ENCODE measurements at places on chromosomes 7 and 10. TPM values are rescaled to one million over a fixed set of nuclear protein-coding genes. Genes with fewer than 3 reads are reported as not detected.

Gene SAP25
- not detected for total RNA-seq

- no peak for DNase-seq
Measured at GRCh38 chr7:4018601-4019316, 663.3 kb upstream of the FOXK1 start.

GRCh38 chr10:35236739-35237138 lies 99.6 kb upstream of the CCNY start:
- no peak for DNase-seq

Gene C7orf57
- total RNA-seq = 2.4 TPM

Gene PCGF6
- total RNA-seq = 11.1 TPM

GRCh38 chr10:983971-984655 lies 4.1 kb upstream of the GTPBP4 start:
- DNase-seq = peak; percentile 22

DNA sequence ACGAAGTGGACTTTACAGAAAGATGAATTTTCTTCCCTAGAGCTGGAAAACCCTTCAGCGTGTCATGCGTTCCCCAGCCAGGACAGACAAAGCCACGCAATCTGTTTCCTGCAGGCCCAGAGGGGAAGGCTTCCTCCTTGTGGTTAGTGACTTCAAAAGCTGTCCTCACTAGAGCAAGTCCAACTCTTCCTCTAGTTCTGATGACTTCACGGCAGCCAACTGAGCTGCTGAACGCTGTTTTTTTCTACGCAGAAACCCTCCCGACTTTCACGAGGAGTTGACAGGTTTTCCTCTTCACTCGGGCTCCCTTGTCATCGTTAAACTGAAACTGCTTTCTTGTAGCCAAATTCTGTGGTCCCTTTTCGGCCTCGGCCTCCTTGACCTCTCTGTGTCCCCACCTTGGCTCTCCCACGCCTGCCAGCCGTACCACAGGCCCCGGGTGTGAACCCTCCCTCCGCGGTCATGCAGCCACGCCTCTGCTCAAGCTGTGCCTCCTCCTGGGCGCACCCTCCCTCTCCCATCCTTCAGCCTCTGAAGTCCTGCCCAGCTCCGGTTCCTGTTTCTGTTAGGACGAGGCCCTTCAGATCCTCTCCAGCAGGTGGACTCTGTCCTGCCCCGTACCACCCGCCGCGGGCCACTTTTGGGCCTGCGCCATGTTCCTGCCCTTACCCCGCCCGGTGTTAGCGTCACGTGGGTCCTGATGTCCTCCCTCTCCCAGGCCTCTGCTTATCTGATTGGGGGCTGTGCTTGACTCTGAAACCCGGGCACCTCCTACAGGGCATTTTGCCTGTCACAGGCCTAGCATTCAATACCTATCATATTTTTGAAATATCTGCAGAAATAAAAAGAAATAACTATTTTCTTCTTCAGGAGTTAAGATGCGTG lies 39.3 kb downstream of the CUX1 start:
- DNase-seq = peak; percentile 74

- DNase-seq = no peak
Measured at GRCh38 chr10:133332936-133333699, 3.6 kb downstream of the CALY start.

Gene AKR1C4
- not detected for total RNA-seq

Gene VWDE
- total RNA-seq = 3.6 TPM

DNA sequence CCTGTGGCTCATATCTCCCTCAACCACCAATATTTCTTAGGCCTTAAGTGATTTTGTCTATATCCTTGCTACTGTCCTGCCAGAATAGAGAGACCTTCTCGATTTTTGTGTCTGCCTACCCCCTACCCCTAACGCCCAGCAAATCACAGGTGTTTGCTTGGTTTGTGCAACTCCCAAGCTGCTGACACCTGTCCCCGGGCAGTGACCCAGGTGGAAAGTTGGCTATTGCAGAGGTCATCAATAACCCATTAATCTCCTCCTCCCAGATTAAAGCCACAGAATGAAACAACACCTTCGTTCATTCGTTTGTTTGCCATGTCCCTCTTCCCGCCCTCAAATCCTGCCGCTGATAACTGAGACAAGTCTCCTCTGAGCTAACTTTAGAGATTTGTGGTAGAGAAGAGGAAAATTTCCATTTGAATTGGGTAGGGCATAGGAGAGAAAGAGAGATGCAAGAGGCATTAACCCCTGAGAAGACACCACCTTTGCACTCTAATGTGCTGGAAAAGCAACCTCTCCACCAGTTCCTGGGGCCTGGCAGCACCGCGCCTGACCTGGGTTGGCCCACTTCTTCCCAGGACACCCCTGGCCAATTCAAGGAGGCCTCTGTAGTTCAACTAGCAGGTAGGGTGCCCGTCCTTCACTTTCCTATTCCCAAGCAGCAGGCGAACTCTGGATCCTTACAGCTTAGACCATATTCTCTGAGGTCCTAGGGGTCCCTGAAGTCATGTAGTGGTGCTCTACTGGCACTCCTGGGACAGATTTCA lies 3.0 kb downstream of the NEUROG3 start:
- DNase-seq = no peak

DNA sequence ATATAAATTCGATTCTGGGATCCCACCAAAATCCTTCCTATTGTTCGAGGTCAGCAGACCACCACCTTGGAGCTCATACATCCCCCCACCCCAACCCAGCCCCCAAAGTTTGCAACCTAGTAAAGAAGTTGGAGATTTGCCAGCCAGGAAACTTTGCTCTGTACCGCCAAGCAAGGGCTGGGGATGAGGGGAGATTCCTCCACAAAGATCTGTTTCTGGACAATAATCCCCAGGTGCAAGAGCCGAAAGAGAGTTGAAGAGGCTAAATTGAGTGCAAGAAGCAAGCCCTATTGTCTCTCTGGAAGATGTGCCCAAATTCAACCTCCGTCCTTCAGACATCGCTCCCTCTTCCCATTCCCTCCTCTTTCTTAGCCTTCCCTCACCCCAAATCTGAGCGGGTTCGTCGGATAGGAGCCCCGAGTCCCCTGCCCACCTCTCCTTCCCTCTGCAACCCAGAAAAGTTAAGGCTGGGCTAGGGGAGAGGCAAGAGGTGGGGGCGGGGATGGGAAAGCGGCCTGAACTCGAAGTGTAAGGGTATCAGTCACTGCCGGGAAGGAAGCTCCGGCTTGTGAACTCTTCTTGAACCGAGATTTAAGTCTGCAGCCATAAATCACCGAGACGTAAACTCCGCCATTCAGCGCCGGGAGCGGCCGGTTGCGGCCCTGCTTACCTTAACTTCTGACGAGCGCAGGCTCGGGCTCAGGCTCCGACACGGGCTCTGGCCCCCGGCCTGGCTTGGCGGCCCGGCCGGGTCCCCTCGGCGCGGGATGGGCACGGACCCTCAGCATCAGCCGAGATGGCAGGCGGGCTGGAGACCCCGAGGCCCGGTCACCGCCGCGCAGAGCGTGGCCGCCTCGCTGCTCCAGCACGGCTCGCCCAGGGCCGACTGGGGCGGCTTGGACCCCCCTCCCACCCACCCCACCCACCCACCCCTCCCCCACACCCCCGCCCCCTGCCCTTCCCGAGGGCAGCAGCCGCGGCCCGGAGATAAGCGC lies 10.8 kb upstream of the HOXA2 start:
- DNase-seq = no peak

- DNase-seq = no peak
Measured at GRCh38 chr7:159160450-159160849, 15.8 kb upstream of the VIPR2 start.

- DNase-seq = peak; percentile 49
Measured at GRCh38 chr10:69644658-69645295, 14.7 kb downstream of the FAM241B start.

- DNase-seq = no peak
Measured at GRCh38 chr7:8362723-8363369, 70.6 kb upstream of the NXPH1 start.

Gene NUB1
- 30.0 TPM for total RNA-seq

DNA sequence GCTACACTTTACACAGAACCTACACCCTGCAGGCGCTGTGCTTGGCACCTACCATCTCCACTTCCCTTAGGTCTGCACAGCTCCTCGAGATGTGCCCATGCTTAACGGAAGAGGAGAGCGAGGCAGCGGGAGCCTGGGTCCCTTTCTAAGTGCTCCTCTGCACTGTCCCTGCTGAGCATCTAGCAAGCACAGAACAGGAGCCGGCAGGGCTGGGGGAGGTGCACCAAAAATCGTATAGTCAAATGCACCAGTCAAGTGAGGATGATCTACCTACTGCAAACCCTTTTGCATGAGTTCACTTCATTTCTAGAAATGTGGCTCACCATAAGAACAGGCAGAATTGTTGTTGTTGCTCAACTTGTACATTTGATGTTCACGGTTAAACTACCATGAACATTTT lies 267.7 kb downstream of the TNS3 start:
- DNase-seq = no peak

Gene PLCE1
- total RNA-seq = 0.26 TPM

DNA sequence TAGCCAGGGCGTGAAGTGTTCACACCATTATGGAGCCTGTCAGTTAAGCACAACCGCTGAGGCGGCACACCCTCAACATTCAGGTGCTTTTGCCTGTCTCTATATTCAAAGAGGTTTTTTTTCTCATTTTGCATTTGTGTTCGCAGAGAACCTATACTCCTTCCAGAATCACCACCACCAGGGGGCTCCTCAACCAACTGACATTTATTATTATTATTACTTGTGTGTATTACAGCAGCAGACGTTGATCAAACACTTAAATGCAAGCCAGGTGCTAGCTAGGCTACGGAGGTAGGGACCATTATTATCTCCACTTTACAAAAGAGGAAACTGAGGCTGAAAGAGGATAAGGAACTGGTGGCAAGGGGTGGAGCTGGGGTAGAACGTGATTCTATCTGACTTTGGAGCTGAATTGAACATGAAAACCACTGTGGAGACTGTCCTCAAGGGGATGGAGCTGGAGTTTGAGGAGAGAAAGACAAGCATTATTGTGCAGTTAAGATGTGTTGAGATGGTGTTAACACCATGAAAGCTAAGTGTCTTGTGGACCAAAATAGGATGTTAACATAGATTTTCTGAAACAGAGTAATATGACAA lies 133.8 kb upstream of the PLXNA4 start:
- DNase-seq = peak; percentile 29

DNA sequence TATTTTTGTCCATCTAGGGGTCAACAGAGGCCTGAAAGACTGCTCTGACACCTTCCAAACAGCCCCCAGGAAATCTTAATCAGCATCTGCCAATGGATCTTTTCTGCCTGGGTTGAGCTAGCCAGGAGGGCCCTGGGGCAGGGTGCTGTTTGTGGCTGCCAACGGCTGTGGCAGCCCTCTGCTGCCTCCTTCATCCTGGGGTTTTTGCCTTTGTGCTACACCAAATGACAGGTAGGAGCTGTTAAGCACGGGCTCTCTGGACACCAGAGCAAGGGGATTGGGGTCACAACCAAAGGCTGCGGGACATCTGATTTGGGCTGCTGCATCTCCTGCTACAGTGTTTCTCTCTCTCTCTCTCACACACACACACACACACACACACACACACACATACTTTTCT lies 2.0 kb upstream of the KIAA1217 start:
- no peak for DNase-seq

DNA sequence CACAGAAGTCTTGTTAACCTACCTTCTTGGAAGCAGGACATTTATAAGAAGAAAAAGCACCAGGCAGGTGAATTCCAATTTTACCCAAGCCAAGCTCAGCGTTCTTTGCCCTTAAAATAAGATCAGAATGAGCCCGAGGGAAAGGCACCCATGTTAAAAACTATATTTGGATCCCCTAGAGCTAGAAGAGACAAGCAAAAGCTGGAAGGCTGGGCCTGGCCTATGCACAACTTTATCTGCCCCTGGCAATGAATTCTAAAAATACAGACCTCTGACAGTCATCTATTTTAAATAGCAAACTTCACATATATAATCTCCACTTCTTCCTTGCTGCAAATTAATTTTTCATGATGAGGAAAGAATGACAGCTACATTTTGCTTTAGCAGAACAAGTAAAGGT lies 180.9 kb downstream of the FGFR2 start:
- DNase-seq = no peak

DNA sequence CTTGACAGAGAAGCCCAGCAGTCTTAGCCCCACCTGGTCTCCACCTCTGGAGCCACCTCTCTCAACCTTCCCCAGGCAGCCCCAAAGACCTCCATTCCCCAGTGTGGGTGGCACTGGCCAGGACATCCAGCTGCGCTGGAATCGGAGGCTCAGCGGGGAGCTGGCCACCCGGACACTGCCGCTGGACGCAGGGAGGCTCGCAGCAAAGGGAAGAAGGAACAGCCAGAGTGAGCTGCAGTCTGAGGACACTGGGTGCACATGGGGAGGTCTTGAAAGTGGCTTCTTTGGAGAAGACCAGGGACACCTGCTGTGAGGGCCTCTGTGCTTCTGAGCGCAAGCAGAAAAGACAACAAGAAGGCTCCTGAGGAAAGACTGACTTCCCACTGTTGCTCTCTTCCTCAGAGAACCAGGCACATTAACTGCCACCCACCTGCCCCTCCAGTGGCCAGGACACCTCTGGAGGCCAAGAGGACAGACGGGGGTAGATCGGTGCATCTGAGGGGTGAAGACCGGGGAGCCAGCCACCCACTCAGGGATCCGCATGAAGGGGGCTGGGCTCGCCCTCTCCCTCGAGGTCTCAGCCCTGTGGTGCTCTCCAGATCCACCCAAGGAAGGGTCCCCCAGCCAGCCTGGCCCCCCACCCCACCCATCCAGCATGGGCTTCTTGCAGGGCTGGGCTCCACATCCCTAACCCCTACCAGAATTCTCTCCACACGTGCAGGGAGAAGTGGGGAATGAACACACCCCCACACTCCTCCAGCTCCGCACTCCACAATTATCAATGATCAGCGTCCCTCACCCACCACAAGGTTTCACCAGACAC lies 1.8 kb downstream of the CAMK2B start:
- no peak for DNase-seq

DNA sequence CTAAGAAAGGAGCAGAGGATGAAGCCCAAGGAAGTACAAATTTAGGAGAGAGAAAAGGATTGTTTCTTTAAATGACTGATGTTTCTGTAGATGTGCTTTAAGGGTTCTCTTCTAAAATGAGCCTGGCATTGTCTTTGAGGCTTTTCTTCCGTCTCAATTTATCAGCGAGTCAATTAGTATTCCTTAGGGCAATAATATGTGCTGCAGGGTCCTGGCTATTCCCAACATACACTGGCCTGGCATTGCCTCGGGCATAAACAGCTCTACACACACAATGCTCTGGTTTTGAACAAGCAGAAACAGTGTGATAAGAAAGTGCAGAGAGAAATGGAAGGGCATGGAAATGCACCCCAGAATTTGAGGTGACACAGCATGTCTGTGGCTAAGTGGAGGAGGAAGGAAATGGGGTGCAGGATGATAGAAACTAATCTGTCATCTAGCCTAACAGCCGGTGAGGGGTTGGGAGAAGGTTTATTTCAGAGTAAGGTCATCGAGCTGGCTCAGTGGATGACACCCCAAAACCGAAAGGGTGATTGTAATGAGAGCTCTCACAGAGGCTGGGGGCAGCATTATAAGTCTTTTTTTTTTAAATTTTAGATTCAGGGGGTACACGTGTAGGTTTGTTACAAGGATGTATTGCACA lies 67.5 kb upstream of the ARHGAP21 start:
- DNase-seq = no peak

GRCh38 chr7:87810726-87811125 lies 65.4 kb downstream of the SLC25A40 start:
- DNase-seq = no peak

Gene CPN1
- total RNA-seq = not detected

- no peak for DNase-seq
Measured at GRCh38 chr10:126504761-126505112, 116.5 kb upstream of the ADAM12 start.

Gene SYT15
- 0.13 TPM for total RNA-seq

Gene PANK1
- total RNA-seq = 8.4 TPM

GRCh38 chr7:936386-937054 lies 18.0 kb downstream of the ADAP1 start:
- DNase-seq = no peak

Gene ENTPD1
- total RNA-seq = not detected

- DNase-seq = no peak
Measured at GRCh38 chr10:118900617-118901016, 128.9 kb upstream of the NANOS1 start.

Gene CALN1
- not detected for total RNA-seq

Measured in bronchial epithelial cell (primary cell).